ACHN (cell line): ENCODE measurements at places on chromosomes 12 and 14.

GRCh38 chr12:45324391-45324790 is 108.5 kb downstream of the ANO6 start:
- DNase-seq: no peak

DNA sequence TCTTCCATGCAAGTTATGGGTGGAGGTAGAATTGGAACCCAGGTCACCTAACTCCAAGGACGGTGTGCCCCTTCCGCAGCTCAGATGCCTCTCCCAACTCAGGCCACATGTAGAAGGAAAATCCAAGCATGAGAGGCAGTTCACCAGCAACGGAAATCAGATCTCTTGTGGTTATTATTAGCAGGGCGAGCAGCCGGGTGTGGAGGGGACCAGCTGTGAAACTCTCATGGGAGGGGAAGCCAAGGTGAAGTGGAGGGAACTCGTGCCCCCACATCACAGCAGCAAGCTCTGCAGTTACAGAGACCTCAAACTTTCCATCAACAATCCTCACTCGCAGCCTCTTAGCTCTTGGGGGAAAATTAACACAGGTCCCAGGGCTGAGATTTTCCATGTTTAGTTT is 79.7 kb downstream of the KSR2 start:
- DNase-seq: no peak

- no peak for DNase-seq
Observed at GRCh38 chr14:39733741-39734140, 301.5 kb upstream of the FBXO33 start.

GRCh38 chr14:103594265-103594664 is 31.5 kb downstream of the COA8 start:
- no peak for DNase-seq

DNA sequence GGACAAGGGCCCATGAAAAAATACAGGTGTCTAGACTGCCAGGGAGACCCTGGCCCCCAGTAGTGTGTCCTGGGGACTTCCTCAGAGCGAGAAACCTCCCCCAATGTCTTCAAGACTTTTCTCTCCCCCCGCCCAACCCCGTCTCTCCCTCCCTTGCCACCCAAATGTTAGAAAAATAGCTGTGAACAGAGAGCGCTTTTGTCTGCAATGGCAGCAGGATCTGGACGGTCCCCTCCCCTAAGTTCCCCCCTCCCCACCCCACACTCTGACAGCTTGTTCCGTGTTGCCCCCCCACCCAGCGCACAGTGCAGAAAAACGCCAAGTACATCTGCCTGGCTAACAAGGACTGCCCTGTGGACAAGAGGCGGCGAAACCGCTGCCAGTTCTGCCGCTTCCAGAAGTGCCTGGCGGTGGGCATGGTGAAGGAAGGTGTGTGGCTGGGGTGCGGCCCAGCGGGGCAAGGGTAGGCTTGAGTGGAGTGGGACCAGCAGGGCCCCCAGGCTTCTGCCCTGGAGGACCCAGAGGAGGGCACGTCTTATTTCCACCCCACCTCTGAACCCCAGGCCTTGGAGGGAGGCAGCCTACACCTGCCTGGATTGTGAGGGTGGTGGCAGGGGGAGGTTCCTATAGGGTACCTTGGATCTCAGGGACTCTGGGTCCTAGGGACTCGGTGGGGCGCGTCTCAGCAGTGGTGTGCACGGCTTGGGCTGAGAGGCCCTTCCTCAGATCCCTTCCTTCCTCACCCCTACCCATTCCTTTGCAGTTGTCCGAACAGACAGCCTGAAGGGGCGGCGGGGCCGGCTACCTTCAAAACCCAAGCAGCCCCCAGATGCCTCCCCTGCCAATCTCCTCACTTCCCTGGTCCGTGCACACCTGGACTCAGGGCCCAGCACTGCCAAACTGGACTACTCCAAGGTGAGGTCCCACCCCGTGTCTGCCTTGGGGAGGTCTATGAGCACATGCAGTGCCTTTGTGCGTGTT is 4.8 kb downstream of the NR4A1 start:
- DNase-seq: no peak

DNA sequence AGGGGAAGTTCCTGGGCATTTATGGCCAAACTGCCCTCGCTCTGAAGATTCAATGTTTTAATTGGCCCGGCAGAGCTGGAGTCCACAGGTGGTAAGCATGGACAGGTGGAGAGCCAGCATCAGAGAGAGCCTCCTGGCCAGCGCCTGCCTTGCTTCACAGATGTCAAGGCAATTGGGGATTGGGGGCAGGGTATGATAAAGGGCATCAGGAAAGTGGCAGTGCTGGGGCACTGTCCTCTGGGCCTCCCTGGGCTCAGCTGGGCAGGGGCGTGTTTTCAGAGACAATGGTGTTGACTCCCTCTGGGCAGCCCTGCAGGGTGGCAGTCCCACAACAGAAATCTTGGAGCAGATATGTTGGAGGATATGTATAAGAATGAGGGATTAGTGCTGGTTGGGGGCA is 237.3 kb downstream of the CACNA1C start:
- DNase-seq: no peak
